ENCODE measurements at places on chromosomes 7 and 10. TPM values are rescaled to one million over a fixed set of nuclear protein-coding genes. Genes with fewer than 3 reads are reported as not detected.

- no peak for DNase-seq
These were observed 77.7 kb upstream of the FAM3C start for GRCh38 chr7:121473645-121474300.

GRCh38 chr10:43419997-43420368 is 11.0 kb upstream of the HNRNPF start:
- DNase-seq = no peak

GRCh38 chr7:153301936-153302335 is 542.4 kb downstream of the ACTR3B start:
- no peak for DNase-seq

DNA sequence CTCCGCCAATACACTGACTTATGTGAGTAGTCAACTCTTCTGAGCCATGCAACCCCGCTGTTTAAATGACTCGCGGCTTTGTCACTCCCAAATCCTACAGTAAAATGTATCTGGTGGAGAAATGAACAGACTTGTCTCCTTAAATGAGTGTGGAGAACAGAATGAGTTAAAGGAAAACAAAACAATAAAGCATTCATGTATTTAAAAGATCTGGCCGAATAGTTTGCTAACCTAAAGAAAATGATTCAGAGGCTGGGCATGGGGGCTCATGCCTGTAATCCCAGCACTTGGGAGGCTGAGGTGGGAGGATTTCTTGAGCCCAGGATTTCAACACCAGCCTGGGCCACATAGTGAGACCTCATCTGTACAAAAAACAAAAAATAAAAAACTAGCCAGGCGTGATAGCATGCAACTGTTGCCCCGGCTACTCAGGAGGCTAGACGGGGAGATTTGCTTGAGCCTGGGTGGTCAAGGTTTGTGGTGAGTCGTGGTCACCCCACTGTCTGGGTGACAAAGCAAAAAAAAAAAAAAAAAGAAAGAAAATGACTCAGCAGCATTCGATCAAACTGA is 86.5 kb upstream of the PFKP start:
- no peak for DNase-seq

DNA sequence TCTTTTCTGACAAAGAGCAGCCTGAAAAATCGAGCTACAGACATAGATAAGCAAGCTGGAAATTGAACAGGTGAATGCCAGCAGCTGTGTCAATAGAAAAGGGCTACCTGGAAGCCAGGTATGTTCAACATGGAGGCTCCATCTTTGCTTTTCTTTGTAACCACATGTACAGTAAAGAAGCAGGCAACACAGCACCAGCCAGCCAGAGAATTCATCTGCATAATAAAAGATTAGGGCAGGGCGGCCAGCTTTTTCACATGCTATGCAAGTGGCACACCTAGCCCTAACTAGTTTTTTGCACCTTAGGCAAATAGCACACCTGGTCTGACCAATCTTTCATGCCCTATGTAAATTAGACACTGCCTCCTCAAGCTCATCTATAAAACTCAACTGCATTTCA is 25.7 kb downstream of the COG5 start:
- no peak for DNase-seq

DNA sequence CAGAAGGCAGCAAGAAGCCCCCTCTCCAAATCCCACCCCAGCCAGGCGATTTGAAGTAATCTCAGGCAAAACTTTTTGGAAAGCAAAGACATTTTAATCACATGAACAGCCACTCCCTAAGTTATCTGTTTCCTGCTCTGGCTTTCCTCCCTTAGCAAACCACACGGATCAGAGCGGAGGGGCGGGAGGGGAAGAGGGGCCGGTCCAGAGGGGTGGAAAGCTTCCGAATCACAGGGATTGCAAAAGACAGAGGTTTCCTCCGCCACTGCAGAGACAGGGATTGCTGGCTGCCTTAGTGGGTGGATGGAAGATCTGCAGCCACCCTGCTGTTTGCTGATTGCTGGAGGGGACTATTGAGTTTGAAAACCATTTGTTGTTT is 41.2 kb downstream of the ZCCHC24 start:
- peak; percentile 94 for DNase-seq

GRCh38 chr10:77522268-77522809 is 115.3 kb downstream of the KCNMA1 start:
- DNase-seq = no peak

DNA sequence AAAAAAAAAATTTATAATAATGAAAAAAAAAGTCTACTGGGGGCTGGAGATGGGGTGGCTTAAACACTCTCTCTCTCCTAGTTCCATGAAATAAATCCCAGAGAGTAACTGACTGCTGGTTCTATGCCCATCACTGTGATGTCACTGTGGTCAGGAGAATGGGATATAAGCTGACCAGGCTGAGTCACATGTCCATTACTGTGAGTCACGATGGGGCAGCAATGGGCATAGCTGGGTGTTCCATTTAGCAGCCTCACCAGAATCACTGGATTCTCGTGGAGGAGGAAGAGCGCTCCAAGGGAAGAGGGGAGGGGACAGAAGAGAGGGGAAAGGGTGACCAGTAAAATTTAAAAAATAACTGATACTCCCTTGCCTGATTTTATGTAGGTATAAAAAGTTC is 37.1 kb downstream of the MASTL start:
- DNase-seq = peak; percentile 93

DNA sequence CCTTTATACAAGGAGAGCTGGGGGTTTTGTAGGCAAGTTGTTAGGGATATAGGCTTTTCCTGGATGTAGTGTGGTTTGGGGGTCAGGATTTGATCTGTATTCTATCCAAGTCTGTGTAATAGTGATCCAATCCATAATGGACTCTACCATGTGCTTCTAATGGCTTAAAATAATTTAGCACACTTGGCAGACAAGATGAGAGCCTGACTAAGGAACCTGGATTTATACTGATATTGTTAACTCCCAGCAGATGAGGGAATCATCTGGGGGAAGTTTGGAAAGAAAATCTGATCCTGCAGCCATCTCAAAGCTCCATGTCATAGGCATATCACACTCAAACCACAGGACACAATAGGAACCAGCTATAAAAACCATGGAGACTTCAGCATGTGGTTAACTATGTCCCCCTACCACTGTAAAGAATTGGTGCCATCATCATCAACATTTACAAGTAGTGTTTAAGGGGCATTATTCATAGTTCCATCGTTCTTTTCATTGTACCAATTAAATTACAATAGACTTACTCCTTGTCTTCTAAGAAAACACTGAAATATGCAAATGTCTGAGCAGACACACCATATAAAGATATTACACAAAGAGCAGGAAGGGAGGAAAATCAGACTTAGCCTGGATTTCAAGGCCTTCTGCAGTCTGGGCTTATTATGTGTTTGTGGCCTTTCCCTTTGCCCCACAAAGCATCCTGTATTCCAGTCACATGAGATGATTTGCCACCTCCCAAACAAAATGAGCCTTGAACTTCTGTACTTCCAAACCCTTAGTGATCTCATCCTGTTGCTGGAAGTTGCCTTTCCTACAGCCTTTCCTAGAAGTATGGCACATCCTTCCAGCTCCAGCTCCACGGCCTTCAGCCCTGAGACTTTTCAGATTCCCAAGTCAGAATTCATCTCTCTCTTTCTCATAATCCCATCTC is 22.5 kb upstream of the HPS1 start:
- no peak for DNase-seq

DNA sequence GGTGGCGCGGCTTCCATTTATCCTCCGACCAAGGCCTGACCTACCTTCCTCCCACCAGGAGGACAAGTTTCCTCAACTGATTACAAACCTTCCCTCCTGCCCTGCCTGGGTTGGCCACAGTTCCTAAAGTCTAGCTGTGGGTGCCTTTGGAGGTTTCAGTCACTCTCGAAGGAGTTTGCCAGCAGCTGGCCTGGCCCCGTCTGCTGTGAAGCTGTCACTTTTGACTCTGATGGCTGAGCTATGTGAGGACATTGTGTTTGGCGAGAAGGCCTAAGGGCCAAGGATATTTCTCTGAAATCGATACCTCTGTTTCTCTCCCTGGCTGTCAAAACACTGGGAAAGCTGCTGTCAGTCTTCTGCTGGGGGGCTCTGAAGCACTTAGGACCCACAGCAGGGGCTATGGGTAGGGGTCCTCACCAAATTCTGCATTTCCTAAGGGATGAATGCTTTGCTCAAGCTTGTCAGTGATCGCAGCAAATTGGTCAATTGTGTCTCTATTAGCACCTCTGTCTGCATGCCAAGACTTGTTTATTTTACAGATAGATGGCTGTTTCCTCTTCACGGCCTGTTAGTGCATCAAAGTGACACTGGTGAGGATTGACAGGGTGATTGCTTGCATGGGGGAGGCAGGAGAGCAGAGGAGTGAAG is 31.9 kb upstream of the SAMD8 start:
- DNase-seq = no peak

DNA sequence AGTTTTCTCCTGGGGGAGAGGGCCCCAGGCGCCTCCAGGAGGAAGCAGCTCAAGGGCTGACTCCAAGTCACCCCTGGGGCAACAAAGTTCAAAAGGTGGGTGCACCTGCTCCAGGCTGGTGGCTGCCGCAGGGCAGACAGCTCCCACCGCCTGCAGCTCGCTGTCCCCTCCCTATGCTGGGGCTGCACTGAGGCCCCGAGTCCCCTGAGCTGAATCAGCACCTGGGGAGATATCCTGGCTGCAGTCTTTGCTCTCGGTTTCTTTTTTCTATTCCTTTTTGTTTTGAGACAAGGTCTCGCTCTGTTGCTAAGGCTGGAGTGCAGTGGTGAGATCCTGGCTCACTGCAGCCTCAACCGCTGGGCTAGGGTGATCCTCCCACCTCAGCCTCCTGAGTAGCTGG is 183.4 kb downstream of the DNAJB6 start:
- no peak for DNase-seq

GRCh38 chr7:25662841-25663800 is 434.8 kb upstream of the NPVF start:
- DNase-seq = no peak

DNA sequence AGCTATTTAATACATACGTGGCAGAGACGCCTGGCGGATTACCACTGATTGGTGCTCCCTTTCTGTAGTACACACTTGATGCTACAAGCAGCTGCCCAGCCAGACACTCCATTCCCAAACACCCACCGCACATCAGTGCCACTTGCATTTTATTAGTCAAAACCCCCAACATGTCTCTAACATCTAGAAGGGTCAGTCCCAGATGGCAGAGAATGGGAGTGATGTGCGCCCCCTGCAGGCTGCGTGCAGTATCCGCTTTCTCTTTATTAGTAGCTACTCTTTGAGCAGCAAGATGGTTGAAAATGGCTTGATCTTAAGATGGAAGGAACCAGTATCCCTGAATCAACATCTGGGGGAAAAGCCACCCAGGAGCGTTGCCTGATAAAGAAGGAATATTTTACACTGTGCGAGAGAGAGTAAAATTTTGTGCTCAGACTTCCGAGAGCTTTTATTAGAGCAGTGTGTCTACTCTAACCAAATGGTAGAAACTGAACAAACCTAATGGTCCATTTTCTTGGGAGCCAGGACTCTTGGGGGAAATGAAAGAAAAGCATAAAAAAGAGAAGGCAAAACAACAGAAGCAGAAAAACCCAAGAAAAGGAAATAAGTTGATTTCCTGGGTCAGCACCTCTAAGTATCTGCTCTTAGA is 78.3 kb downstream of the ST8SIA6 start:
- no peak for DNase-seq

GRCh38 chr10:7857262-7857661 is 39.0 kb downstream of the TAF3 start:
- DNase-seq = peak; percentile 49

- peak; percentile 99 for DNase-seq
These were observed at the start of gene PI4K2A for GRCh38 chr10:97640174-97640867. Gene PI4K2A (plus strand): TSS chr10:97640671. CDS start chr10:97640743, 72 bp downstream.

DNA sequence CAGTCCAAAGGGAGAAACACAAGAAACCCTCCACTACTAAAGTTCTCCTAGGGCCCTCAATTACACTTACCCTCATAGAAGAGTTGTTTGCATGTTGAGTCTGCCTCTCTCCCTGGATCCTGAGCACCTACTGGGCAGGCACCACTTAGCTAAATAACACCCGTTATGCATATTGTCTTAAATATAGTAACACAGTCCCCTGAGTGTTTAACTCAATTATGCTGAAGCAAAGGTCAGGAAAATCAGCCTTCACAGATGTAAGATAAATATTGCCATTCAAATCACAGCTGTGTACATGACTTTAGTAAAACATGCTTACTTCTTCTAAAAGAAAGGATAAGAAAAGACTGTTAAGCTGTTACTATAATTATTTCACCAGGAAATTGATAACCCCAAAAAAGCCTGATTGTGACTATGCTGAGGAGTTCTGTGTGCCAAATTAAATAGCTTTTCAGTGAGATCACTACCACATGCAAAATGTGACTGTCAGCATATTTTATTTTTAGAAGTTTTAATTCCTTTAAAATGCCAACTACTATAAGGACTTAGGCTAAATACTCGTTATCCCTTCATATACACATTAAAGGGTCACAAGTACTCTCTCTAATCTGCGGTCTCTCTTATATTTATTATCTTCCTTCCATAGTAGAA is 733.9 kb upstream of the PHF14 start:
- DNase-seq = no peak

DNA sequence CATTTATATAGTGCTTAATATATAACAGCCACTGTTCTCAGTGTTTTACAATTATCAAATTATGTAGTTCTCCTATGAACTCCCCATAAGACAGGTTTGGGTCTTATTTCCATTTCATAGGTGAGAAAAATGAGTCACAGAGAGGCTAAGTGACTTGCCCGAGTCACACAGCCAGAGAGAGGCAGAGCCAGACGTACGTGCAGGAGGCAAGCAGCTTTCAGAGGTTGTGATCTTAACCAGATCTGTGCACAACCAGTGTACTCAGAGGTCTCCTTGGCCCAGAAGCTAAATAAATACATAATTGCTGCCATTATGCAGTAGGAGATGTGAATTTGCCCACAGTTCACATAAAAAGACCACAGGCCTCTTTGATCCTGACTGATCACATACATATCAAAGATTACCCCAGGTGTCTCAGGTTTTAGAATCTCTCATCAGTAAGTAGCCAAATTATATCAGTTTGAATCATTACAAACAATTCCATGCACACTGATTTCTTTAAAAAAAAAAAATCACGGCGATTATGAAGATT is 304.7 kb upstream of the AOAH start:
- DNase-seq = no peak

Gene DENND2A
- 0.36 TPM for total RNA-seq

Gene LRRD1
- 0.29 TPM for total RNA-seq

Gene AZGP1
- not detected for total RNA-seq

Gene VIPR2
- not detected for total RNA-seq

Gene ZRANB1
- total RNA-seq = 34.7 TPM

Gene CDK1
- total RNA-seq = 5.8 TPM

Gene SPDYE11
- total RNA-seq = not detected

Data from osteoblast (primary cell).